ENCODE measurements at places on chromosomes 2 and 18. TPM values are rescaled to one million over a fixed set of nuclear protein-coding genes. Genes with fewer than 3 reads are reported as not detected.

DNA sequence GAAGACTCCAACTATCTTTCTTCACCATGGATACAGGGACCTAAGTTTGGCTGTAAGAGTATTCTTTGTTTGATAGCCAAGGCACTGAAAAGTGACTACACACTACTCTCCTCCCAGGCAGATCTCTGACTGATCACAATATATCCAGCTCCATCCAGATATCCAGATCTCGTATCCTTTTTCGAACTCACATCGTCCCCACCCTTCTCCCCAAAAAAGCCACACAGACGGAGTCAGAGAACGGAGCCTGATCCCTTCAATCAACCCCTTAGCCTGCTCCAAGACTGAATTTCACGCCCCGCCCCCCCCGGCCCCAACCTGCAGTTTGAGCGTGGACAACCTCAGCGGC lies 533 bp downstream of the DHX57 start:
- no peaks in the 10 kb centered on the region for H3K27me3 ChIP-seq
- peaks cover 2% of the 10 kb centered on the region for H3K36me3 ChIP-seq
- peak overlapping the region; percentile 95 for H3K4me3 ChIP-seq
- peak overlapping the region; percentile 60 for H3K27ac ChIP-seq
- H3K4me1 ChIP-seq, result peaks cover 14% of the 10 kb centered on the region

GRCh38 chr2:119476301-119477112 lies 44.9 kb downstream of the TMEM37 start:
- H3K27me3 ChIP-seq, result no peaks in the 10 kb centered on the region
- no peak overlapping the region for H3K4me3 ChIP-seq
- DNase-seq, result no peak
- peaks cover 3% of the 10 kb centered on the region for H3K4me1 ChIP-seq
- no peaks in the 10 kb centered on the region for H3K36me3 ChIP-seq

GRCh38 chr2:189096769-189097447 lies 82.7 kb downstream of the COL5A2 start:
- H3K27ac ChIP-seq, result no peak overlapping the region
- peaks cover 9% of the 10 kb centered on the region for H3K4me1 ChIP-seq
- H3K27me3 ChIP-seq, result no peaks in the 10 kb centered on the region
- DNase-seq, result no peak

DNA sequence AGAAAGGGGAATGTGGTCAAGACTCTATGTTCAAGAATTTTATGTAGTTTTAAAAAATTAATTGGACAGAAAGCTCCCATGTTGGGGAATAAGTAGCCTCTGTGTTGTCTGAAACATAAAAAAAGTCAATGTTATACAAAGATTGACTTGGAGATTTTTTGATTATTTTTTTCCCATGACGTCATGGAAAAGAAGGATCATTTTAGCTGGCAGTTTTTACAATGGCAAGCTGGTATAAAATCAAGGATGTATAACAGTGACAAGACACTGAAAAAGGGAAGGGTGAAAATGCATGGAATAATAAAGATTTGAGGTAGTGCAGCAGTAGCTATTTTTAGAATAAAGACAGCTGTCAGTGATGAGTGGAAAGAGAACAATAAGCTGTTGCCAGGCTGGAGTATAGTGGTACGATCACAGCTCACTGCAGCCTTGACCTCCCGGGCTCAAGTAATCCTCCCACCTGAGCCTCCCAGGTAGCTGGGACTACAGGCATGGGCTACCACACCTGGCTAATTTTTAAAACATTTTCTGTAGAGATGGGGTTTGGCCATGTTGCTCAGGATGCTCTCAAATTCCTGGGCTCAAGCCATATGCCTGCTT lies 9.2 kb downstream of the SLC39A10 start:
- H3K27me3 ChIP-seq, result no peaks in the 10 kb centered on the region
- no peak overlapping the region for H3K4me3 ChIP-seq
- no peak overlapping the region for H3K27ac ChIP-seq
- H3K36me3 ChIP-seq, result no peaks in the 10 kb centered on the region
- peaks cover 8% of the 10 kb centered on the region for H3K4me1 ChIP-seq

The POMC gene
- 7.1 TPM for total RNA-seq

The ASXL3 gene
- 4.1 TPM for total RNA-seq
